T-helper 17 cell (primary cell): ENCODE measurements at places on chromosomes 5 and 9.
A peak's percentile ranks its signal among the peaks of the same experiment; 100 is the strongest.

- no peak for DNase-seq
These were observed 62.6 kb upstream of the ERBIN start for GRCh38 chr5:65863747-65864146.

- no peak for DNase-seq
These were observed 2.8 kb downstream of the MGAT4B start for GRCh38 chr5:179803651-179804554.

- DNase-seq = no peak
These were observed 270.8 kb downstream of the KDM4C start for GRCh38 chr9:7028591-7028990.

DNA sequence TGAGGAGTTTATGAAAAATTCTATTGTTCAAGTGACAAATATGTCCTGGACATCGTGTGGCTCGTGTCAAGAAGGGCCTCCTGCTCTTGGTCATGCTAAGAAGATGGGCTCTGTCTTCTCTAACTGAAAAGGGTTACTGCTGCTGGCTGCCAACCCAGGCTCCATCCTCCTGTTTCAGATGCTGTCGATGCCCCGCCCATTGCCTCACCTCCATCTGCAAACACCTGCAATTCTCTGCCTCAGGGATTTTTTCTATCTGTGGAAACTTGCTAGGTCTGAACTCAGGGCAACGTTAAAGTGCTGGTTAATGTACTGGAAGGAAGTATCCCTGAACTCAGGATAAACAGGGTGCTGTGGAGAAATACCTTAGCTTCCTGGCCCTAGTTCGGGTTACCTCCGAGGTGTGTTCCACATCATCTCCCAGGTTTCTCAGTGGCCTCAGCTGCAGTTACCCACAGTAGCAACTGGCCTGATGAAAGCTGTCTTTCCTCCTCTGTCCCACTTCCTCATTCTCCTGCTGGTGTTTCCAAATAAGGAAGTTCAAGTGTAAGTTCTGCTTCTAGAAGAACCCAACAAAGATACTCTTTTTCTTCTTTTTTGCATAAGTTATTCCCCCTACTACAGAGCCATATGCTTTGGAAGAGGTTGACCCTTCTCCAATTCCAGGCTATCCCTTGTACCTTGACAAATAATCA lies 151.7 kb upstream of the SMIM23 start:
- no peak for DNase-seq

DNA sequence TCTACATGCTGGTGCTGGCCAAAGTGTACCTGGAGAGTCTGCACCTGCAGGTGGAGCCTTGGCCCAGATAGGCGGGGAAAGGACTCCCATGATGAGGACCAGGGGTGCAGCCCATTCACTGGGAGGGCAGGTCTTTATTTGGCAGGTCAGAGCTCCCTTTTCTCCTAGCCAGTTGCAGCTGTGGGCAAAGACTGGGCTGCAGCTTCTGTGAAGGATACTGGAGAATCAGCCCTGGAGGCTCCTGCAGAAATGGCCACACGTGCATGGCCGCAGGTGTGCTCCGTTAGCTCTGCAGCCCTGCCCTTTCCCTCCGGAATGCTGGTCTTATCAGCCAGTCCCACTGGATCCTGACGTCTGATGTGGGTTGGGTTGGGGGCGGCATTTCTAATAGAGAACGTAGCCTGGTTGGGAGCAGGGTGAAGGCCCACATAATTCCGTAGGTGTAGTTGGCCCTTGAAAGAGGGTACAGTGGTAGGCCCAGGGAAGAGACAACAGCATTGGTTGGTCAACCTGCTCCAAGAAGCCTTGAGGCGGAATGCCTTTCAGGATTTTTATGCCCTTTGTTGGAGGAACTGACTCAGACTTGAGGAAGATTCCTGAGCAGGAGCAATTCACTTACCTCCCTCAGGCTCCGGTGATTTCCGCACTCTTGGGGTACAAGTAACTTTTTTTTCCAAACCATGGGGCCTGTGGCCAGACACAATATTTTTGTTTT lies 22.0 kb upstream of the TIFAB start:
- DNase-seq = no peak

DNA sequence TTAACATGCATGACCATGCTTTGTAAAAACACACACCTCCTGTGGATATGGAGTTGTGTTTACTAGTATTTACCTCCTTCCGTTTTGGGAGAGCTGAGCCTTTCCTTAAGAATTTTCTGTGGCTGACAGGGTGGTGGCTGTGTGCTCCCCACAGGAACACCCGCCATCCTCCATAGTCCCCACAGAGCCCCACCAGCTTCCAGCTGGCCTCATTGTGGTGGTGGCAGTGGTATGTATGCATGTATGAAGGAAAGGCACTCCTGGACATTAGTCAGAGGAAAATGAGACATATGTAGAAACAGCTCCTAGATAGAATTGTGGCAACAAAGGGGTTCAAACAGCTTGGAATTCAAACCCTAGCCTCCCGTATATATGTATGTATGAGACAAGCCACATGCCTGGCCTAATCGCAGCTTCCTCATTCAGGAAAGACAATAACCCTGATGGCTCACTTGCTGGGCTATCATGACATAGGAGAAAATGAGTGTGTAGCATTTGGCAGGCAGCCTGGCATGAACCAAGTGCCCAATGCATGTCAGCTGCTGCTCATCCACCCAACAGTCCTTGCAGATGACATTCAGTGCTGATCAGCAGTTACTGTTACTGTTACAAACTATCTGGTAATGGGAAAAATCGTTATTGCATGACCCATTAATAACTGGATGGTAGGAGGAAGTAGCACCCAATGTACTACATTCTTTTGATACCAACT lies 459.7 kb downstream of the EBF1 start:
- DNase-seq = no peak

GRCh38 chr5:68875351-68875750 lies 218.5 kb upstream of the SLC30A5 start:
- no peak for DNase-seq

DNA sequence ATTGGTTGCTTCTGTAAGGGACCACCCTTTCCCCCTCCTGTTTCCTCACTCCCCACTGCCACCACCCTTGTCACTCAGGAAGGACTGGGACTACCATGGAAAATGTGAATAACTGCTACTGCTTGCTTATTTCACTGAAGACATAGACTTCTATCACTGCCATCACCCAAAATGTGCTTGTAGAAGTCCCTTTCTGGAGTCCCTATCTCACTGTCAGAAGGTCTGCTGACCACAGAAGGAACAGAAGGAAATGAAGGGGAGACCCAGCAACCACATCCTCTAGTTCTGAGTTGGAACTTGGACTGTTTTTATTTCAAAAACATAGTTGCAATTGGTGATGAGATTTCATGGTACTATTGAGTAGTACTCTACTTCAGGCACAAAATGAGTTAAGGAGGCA lies 122.5 kb downstream of the NPR3 start:
- DNase-seq = no peak

- no peak for DNase-seq
These were observed 146.1 kb downstream of the MAST4 start for GRCh38 chr5:66742083-66742895.

DNA sequence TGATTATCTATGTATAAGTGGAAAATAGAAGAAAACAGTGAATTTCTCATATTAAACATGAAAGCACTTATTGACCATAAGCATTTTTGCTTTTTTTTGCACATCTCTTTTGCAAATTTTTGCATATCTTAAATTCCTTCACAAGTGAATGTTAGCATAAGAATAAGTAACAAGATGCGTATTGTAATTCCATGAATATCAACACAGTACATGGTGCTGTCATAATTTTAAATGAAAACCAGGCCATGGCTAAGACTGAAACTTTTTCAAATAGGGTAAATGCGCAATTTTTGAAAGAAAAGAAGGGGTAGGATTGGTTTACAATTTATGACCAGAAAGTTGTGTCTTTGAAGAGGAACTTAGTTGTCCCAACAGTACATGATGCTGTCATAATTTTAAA lies 17.0 kb downstream of the FAM13B start:
- no peak for DNase-seq

DNA sequence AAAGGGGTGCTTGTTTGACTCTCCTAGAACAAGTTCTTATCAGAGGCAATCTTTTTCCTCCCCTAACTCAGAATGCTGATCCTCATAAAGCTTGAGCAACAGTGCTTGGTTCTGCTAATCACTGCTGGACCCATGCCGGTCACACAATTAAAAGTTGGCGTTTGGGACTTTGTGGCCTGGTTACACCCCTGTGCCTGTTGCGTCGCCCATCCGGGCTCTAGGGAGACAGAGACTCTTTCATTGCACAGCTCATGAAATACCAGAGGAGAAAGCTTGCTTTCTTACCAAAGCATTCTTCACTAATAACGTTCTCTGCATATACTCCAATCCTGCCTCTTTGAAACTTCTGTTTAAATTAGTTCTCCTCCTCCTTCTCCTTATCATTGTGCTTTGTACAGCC lies 301.1 kb downstream of the NR3C1 start:
- no peak for DNase-seq

GRCh38 chr9:105672711-105673234 lies 10.5 kb downstream of the TAL2 start:
- DNase-seq = no peak

DNA sequence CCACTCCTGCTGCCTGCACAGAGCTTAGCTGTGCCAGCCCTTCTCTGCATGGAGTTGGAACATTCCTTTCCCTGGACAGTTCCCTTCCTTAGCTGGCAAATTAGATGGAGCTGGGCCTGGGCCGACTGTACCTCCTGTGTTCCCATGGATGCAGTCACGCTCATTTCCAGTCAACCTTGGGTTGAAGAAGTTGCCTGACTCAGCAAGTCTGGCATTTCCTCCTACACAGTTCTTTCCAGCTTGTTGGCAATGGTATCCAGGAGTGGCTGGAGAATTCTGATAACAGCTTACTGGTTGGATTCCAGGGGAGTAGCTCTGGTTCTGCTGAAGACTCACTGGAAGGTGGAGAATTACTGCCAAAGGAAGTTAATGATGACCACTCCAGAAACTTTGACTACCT lies 9.2 kb upstream of the TAF1L start:
- DNase-seq = no peak

DNA sequence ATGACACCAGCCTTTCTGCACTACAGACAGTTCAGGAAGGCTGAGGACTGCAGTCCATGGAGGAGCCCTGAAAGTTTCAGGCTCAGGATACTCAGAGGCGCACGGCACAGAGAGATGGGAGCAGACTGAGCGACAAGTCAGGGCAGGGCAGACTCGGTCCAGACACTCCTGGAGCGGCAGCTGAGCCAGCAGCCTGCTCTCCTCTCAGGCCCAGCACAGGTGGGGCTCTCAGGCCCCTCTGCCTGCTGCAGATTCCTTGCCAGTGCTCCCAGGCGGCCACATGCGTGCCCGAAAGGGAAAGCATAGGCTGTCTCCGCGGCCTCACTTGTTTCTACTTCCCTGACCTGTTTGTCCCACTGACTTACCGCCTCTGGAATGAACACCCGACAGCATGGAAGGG lies 228.3 kb downstream of the IRX2 start:
- DNase-seq = no peak

GRCh38 chr5:163489055-163489744 lies 16.2 kb upstream of the MAT2B start:
- no peak for DNase-seq

- no peak for DNase-seq
These were observed 71.2 kb downstream of the NIPSNAP3B start for GRCh38 chr9:104835161-104835560.

DNA sequence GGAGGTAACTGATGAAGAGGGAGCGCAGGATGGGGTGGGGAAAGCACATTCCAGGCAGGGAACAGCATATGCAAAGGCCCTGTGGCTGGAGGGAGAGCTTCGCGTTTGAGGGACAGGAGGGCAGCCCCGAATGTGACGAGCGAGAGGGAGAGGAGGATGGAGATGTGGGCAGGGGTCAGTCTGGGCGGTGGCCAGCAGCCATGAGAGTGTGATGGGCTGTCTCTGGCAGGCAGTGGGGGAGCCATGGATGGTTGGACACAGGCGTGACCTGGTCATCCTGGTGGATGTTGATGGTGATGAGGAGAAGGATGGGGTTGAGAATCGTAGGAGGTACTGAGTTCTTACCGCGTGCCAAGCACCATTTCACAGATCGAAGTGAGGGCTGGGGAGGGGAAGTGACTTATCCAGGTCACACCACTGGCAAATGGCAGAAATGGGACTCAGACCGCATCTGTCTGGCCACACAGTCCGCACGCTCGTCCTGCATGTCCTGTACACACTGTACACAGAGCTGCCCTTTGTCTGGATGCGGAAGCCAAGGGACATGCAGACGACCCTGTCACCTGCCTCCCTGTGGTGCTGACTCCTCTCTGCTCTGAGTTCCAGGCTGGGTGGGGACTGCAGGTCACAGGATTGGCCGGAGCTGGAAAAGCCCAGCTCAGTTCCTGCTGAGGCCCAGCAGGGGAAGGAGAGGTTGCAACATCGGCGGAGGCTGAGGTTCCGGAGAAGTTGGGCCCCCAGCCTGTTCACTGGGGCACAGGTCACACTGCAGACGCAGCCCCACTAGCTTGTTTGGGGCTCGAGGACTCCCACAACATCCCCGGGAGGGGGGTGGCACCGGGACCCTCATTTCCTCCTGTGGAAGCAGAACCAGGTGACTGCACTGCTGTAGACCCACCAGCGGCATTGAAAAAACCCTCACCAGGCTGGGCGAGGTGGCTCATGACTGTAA lies 165.6 kb upstream of the IER5L start:
- no peak for DNase-seq

DNA sequence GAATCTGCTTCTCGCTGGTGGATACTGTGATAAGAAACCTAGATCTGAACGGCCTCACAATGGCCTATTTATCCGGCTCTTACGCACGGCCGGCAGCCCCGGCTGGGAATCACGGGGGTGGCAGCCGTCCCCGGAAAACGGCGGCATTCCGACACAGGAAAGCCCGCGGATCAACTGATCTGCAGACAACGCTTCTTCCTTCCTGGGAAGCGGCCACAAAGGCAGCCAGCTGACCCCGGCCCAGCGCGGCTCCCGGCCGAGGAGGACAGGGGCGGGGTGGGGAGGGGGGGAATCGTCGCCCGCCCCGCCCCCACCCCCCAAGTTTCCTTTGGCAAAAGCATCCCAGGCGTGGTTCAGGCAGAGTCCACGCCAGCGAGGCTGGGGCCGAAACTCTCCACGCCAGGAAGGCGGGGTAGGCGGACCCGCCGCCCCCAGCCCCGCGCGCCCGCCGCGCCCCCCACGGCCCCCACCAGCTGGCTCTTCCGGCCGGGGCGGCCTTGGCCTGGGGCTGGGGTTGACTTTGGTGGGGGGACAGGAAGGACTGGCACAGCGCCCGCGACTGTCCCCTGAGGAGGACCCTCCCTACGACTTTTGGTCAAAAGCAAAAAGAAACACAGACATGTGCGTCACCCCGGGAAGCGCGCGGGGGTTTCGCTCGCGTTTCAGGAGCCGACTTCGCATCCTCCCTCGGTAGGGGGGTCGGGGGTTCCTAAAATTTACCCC lies 247.7 kb upstream of the ANKRD55 start:
- DNase-seq = peak; percentile 44

- DNase-seq = no peak
These were observed 331.0 kb upstream of the TLE4 start for GRCh38 chr9:79240774-79241173.

GRCh38 chr5:106521701-106522100 lies 1149.0 kb downstream of the EFNA5 start:
- DNase-seq = no peak

DNA sequence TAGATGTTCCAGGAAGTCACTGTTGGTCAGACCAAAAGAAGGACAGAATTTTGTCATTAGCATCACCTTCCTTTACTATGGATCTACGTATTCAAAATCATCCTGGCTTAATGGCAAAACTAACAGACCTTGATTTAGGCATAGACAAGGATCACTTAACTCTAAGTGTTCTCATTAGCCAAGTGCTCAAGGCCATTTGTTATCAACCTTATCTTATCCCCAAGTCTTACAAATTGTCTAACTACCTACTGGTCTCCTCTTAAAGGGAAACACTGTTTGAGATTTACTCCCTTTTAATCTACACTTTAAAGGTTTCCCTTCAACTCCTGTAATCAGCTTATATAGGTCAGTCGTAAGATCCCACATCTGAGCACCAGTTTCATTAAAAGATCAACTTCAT lies 1197.5 kb upstream of the C9orf72 start:
- no peak for DNase-seq
